ENCODE measurements at places on chromosomes 1 and 21. TPM values are rescaled to one million over a fixed set of nuclear protein-coding genes. Genes with fewer than 3 reads are reported as not detected.

Gene KRTAP11-1
- total RNA-seq = not detected

DNA sequence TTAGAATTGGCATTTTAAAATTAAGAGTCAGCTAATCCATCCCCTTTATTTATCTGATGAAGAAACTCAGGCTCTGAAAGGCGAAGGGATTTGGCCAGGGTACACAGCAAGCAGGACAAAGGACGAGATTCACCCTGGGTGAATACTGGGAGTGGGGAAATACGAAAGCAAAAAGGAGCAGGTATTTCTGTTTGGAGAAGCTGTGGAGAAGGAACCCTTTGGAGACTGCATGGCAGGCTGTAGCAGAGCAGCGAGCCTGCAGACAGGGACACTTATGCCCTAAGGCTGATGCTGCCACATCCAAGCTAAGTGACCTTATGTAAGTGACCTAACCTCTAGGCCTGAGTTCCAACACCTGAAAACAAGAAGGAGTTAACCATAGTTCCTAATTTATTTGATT, 207.2 kb upstream of the C1orf87 start:
- no peak for DNase-seq

DNA sequence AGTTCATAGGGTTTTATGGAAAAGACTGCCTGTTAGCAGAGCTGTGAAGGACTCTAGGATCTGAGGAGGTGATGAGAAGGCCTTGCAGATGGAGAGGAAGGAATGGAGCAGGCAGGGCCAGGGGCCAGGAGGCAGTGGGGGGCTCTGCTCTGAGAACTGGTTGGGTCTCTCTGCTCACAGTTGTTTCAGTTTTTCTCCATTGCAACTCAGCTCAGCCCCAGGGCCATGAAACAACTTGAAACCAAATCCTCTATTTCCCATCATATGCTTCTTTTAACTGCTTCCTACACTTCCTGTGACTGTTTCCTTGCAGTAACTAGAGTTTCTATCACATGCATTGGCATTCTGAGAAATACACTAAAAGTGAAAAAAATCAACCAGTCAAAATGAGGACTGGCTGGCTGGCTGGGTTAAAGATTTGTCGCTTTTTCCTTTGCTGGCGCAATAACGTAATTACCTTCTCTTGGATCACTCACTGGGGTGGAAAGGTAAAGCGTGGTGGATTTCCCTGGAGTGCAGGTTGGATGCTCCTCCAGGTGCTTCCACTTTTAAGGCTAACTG, 172.0 kb downstream of the CDC7 start:
- peak; percentile 34 for DNase-seq

GRCh38 chr1:217895841-217896240, 264.7 kb downstream of the SPATA17 start:
- no peak for DNase-seq

DNA sequence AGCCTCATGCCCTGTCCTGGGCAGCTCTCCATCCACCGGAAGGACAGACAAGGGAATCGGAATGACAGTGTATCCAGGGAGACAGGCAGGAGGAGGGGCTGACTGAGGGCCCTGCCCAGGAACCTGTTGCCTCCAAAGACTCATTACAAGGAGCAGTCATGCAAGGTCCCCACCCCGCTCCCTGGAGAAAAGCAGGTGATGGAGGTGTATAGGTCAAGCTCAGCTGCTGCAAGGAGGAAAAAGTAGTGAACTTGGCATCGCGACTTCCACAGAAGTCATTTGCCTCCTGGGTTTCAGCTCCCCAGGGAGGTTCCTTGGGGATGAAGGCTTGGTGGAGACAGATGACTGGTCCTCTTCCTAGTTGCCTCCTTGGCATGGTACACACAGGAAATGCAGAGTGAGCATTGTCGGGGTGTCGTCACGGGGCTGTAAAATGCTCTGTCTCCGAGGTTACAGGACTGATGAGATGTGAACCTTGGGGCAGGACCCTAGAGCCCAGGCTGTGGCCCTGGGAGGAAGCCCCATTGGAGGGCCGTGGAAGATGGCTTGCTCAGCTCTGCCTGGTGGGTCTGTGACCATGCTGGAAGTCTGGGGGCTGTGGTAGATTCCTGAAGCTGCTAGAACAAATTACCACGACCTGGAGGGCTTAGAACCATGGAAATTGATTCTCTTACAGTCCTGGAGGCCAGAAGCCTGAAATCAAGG, 219.6 kb upstream of the C1orf174 start:
- no peak for DNase-seq
